ENCODE measurements at places on chromosomes 6 and 20.

DNA sequence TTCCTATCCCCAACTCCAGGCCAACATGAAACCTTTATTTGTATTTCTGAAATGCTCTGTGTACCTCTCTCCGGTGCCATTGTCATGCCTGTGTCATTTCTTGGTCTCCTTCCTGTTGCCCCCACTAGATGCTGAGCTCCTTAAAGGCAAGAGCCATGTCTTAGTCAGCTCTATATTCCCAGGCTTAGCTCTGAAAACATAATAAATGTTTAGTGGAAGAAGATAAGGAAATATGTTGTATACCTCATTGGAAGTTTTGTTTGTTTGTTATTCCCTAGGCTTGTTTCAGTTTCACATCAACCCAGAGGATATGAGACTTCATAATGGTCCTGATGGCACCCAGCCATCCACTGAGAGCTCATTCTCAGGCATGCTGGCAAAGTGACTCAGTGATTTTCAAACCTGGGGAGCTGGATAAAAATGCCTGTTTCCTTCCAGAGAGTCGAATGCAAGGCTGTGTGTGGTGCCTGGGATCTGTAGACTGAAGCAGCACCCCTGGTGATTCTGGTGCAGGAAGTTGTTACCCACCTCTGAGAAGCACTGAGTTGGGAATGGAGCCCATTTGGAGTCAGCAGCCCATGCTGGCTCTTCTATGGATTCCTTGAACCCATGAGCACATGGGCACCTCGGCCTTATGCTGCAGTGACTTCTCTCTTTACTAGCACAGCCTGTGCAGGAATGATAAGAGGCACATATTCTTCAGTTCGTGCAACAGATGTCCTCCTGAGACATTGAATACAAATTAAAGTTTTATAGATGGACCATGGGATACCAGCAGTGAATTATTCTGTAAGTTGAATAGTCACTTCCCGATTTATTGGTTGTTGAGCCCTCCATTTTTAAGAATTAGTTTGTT lies 205.2 kb downstream of the FARS2 start:
- no peak for DNase-seq

- DNase-seq: no peak
Observed at GRCh38 chr6:14517516-14518105, 400.0 kb downstream of the CD83 start.

GRCh38 chr20:25053255-25054031 lies 4.5 kb downstream of the ACSS1 start:
- no peak for DNase-seq

DNA sequence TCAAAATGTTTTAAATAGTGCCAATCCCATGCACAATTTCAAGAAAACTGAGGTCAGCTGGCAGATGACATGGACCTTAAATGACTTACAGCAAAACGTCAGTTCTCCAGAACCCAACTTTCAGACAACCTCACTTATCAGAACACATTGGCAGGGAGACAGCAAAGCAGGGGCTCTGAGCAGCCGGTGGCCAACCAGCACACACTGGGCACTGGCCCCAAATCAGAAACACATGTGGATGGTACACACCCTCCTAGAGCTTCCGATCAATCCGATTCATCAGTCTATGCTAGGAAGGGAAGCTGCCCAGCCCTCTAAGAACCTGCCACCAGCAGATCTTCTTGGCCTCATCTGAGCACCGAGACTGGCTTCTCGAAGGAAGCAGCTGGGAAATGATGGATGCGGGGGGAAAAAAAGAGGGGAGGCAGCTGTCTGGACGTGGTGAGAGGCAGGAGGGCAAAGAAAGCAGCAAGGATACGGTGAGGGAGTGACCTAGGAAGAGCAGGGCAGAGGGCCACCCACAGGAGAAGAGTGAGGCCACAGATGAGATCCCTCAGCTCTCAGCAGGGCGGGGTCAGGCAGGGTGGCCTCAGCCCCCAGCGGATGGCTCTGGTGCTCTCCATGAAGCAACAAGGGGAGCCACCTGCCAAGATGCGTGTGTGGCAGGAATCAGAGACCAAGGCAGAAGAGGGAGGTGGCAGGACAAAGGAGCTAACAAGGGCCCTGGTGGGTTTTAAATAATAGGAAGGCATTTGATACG lies 32.9 kb downstream of the TAF4 start:
- no peak for DNase-seq

- DNase-seq: no peak
Observed at GRCh38 chr20:62792182-62792939, 3.9 kb upstream of the MRGBP start.

DNA sequence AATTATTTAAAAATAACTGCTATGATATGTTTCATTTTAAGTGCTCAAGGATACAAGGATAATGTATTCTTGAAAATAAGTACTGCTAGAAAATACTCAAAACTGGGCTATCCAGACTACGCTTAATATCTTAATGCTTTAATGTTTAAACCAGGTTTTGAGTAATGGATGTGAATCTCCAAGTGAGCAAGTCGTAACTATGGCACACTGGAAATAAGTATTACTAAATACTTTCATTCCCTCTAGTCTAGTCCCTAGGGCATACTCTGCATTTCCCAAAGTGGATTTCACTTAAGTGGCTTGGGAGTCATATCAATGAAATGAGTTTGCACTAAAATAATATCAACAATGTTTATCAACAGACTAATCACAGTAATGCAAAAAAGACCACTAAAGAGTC lies 48.1 kb downstream of the HMGCLL1 start:
- no peak for DNase-seq

- no peak for DNase-seq
Observed at GRCh38 chr20:805713-806112, 27.8 kb upstream of the FAM110A start.

DNA sequence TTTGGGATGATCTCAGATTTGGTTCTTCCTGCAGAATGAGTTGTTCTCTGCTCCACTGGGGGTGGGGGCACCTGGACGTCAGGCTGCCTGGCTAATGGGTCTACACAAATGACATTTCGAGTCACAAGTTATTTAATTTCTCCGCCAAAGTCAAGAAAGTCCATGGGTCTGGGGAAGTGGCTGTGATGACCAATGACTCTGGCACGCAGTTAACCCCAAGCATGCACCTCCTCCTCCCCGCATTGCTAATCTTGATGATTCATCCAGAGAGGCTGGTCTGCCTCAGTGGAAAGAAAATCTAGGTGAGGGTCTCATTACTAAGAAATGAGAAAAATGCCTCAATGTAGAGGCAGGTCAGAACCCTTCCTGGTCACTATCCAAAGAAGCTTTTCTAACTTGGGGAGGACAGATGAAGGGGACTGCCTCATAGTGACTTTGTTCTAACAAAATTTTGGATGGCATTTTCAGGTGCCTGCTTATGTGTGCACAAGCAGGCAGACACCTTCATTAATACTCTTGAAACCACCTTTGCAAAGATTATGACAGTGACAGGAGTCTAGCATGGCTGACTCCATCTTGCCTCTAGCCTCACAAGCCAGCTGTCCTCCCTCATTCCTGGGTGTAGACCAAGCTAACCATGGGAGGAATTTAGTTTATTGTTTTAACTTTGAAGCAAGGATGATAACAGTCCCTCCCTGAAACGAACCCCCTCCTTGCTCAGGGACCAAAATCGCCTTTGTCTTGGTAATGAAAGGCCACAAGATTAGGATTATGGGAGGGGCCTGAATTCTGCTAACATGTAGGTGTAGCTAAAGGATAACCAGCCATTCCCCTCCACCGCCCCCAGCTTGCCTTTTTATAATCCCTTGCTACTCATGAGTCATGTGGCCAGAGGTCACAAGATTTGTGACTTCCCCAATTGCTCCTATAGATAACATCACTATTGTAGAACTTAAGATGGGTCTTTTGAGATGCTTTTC lies 98.6 kb upstream of the MRPS10 start:
- DNase-seq: no peak

- DNase-seq: no peak
Observed at GRCh38 chr20:20796766-20797440, 84.5 kb upstream of the RALGAPA2 start.

- DNase-seq: no peak
Observed at GRCh38 chr20:24739746-24740145, 209.3 kb upstream of the CST7 start.
